ENCODE measurements at places on chromosomes 2 and 18. TPM values are rescaled to one million over a fixed set of nuclear protein-coding genes. Genes with fewer than 3 reads are reported as not detected.

Gene PIEZO2
- polyA plus RNA-seq: 47.1 TPM

Gene RUFY4
- polyA plus RNA-seq: not detected

Gene CD8A
- polyA plus RNA-seq: 0.59 TPM

Gene MAB21L4
- polyA plus RNA-seq: 1.5 TPM

Gene SAG
- polyA plus RNA-seq: 0.11 TPM

Gene USP14
- polyA plus RNA-seq: 51.6 TPM

Gene ZNF24
- 30.4 TPM for polyA plus RNA-seq

Gene BOLL
- 2.5 TPM for polyA plus RNA-seq

Gene CD226
- polyA plus RNA-seq: 0.78 TPM

Gene OTX1
- not detected for polyA plus RNA-seq

Gene SERPINB4
- not detected for polyA plus RNA-seq

Gene DCTN1
- 91.1 TPM for polyA plus RNA-seq

Gene ZCCHC2
- 5.5 TPM for polyA plus RNA-seq

Gene PLCD4
- 50.0 TPM for polyA plus RNA-seq

Gene GAREM2
- 4.6 TPM for polyA plus RNA-seq

Gene PTPRN
- polyA plus RNA-seq: not detected

Gene KCNG3
- polyA plus RNA-seq: not detected

Gene CDCA7
- polyA plus RNA-seq: 19.7 TPM

Gene COL3A1
- 7,797 TPM for polyA plus RNA-seq

Gene ALKAL2
- 0.99 TPM for polyA plus RNA-seq

Gene SLC35G4
- not detected for polyA plus RNA-seq

Gene CACNB4
- 7.0 TPM for polyA plus RNA-seq

Gene ANKRD30B
- not detected for polyA plus RNA-seq

Gene LIMS3
- polyA plus RNA-seq: 2.9 TPM

Gene CDK15
- polyA plus RNA-seq: 0.70 TPM

Gene MDH1B
- 0.46 TPM for polyA plus RNA-seq

Measured in muscle of back (tissue), 13 donors.